Central memory CD8-positive, alpha-beta T cell (primary cell): ENCODE measurements at places on chromosomes 4 and X.

DNA sequence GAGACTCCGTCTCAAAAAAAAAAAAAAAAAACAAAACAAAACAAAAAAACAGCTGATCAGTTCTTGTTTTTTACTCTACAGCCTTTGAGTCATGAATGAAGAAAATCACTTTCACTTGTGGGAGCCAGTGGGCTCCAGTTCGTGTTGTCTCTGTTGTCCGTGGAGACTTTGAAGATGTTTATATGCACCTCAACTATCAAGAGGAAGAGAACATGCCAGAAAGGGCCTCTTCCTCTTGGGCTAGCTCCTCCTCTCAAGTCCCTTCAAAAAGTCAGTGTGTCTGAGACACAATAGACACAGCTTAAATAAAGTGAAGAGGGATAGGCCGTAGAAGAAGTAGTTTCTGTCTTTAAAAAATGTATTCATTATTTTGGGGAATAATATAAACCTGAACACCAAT, 182.7 kb downstream of the KDR start:
- H3K4me1 ChIP-seq, result peaks cover 8% of the 10 kb centered on the region
- no peak overlapping the region for H3K27ac ChIP-seq
- DNase-seq, result peak; percentile 10

- H3K4me1 ChIP-seq, result no peaks in the 10 kb centered on the region
- H3K27ac ChIP-seq, result no peak overlapping the region
- no peak overlapping the region for H3K4me3 ChIP-seq
Observed at GRCh38 chrX:68376373-68376772, 56.9 kb downstream of the OPHN1 start.

DNA sequence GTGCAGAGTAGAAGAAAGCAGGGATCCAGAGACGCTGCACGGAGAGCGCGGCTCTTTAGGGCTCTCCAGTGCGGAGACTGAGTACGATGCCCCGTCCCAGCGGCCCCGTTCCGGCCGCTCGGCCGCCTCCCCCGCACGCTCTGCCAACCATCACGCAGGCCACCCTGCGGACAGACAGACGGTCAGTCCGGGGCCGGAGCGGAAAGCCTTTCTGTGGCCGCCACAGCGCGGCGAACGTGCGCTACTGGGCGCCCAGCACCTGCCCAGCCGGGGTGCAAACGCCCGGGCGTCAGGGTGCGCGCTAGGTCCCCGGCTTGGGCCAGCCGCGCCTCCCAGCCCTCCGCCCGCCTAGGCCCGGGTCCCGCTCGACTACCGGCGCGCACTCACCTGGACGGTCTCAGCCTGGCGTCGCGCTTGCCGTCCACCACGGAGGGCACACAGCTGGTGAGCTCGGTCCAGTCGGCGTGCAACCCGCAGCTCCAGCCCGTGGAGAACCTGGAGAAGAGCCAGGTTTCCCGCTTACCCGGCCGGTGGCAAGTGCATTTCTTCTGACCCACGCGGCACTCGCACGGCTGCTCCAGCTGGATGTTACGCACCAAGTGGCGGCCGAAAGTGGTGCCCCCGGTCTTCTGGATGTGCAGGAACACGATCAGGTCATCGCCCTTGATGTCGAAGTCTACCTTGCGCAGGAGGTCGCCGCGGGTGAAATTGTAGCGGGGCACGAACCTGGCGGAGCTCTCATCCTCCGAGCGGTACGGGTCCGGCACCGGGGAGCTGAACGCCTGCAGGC, 1.8 kb downstream of the HS6ST2 start:
- peaks cover 20% of the 10 kb centered on the region for H3K27me3 ChIP-seq
- no peak overlapping the region for H3K27ac ChIP-seq
- H3K4me3 ChIP-seq, result peak overlapping the region; percentile 14
- DNase-seq, result no peak
- H3K4me1 ChIP-seq, result no peaks in the 10 kb centered on the region
- H3K36me3 ChIP-seq, result no peaks in the 10 kb centered on the region

- DNase-seq, result no peak
- no peak overlapping the region for H3K4me3 ChIP-seq
- H3K4me1 ChIP-seq, result peaks cover 12% of the 10 kb centered on the region
- no peaks in the 10 kb centered on the region for H3K27me3 ChIP-seq
- peaks cover 2% of the 10 kb centered on the region for H3K36me3 ChIP-seq
Observed at GRCh38 chrX:136933611-136934145, 53.2 kb upstream of the RBMX start.

DNA sequence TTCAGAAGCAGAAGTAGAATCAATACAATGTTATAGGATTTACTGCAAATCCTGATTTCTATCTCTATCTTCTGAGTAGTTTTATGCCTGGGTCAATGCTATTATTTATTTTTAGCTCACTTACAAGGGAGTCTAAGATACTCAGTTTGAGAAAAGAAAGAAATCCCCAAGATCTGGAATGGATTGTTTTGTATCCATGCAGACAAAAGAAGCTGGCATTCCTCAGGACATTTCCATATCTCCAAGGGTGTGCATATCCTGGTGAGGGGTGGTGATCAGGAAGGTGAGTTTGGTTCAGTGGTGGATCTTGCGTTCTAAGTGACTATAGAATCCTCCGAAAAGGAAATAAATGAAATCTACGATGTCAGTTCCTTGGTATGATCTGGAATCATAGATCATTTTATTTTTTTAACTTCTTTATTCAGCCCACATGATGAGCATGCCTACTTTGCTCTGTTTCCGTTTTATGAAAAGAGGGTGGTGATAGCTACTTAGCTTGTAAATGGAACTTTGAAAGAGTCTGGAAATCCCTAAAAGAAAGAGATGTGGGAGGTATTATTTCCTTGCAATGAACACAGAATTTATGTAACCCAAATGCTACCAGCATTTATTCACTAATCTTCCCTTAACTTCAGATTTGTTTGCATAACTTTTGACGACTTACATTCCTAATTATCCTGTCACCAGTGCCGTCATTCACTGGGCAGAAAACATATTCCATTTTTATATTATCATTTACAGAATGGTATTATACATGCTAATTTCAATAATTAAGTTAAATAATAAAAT, 81.1 kb upstream of the RAPGEF2 start:
- no peak overlapping the region for H3K4me3 ChIP-seq
- H3K27ac ChIP-seq, result no peak overlapping the region
- DNase-seq, result no peak
- H3K36me3 ChIP-seq, result no peaks in the 10 kb centered on the region
- no peaks in the 10 kb centered on the region for H3K27me3 ChIP-seq

DNA sequence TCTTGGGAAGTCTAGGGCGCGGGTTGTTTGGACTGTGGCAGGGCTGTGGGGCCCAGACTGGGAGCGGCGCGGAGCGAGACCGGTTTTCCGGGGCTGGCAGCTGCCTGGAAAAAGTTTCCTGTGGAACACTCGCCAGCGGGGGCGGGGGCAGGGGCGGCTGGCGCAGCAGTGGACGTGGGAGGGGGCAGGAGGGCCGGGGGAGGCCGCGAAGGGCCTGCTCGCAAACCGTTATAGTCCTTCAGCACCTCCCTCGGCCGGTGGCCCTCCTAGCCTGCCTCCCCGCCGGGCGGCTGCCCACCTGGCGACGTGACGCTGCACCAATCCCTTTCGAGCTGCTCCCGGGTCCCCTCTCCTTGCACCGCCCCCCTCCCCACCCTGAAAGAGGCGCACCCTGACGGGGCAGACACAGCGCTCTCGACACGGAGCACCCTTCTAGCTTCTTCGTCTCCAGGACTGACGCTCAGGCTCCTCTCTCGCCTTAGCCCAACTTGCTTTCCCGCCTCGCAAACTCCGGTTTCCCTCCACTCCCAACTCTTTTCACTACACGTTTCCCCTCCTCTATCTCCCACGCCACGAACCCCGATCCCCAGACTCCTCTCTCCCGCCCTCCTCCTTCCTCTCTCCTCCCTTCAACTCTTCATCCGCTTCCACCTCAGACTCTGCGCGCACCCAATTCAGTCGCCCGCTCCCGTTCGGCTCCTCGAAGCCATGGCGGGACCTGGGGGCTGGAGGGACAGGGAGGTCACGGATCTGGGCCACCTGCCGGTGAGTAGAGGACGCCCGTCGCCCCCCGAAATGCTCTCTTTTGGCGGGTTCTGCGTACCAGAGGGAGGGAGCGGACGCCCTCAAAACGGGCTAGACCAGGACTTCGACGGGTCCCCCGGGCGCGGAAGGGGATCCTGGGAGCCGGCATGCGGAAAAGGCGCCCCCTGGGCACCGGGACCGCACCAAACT, at the start of gene NRK:
Gene NRK (plus strand): TSS at position 402 of the 954 bp plus-strand sequence. CDS start 307 bp downstream, at position 709.
- H3K27me3 ChIP-seq, result no peaks in the 10 kb centered on the region
- DNase-seq, result no peak
- H3K4me3 ChIP-seq, result no peak within 1 kb of the TSS
- H3K4me1 ChIP-seq, result no peaks in the 10 kb centered on the region

DNA sequence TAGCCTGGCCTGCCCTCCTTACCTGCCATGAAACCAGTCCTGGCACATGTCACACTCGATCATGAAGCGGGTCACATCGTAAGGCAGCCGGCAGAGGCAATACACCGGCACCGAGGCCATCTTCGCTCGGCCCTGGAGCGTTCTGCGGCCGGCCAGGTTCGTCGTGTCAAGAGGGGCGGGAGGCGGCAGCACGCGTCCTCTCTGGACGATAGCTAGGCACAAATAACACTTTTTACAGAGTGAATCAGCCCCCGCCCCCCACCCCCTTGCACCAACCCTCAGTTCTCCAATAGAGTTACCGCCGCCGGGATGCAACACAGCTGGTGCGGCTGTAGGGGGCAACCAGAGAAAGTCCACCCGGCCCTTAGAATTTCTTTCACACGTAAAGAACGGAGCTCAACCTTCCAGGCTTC, 1.7 kb downstream of the PHF8 start:
- H3K4me3 ChIP-seq, result peak overlapping the region; percentile 91
- H3K36me3 ChIP-seq, result peaks cover 37% of the 10 kb centered on the region
- no peak for DNase-seq

- H3K4me3 ChIP-seq, result no peak overlapping the region
- no peaks in the 10 kb centered on the region for H3K27me3 ChIP-seq
- peak overlapping the region; percentile 36 for H3K27ac ChIP-seq
Observed at GRCh38 chr4:99403380-99404184, 31.6 kb downstream of the ADH7 start.

DNA sequence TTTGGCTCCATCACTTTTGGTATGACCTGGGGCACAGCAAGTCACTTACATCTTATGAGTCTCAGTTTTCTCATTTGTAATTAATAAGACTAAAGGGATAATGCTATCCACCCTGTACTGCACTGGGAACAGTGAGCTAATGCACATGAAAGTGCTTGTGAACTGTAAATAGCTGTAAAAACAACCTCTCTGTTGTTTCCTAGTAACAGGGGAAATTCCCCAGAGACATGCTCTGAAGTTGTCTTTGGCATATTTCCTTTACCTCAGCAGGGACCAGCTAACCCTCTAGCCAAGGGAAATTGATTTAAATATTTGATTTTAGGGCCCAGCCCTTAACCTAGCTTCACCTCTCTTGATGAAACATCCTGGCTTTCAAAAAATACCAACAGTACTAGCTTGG, 6.1 kb upstream of the CYSLTR1 start:
- DNase-seq, result no peak
- no peak overlapping the region for H3K4me3 ChIP-seq
- peaks cover 1% of the 10 kb centered on the region for H3K36me3 ChIP-seq
- H3K4me1 ChIP-seq, result peaks cover 21% of the 10 kb centered on the region
- peak overlapping the region; percentile 32 for H3K27ac ChIP-seq
- no peaks in the 10 kb centered on the region for H3K27me3 ChIP-seq

DNA sequence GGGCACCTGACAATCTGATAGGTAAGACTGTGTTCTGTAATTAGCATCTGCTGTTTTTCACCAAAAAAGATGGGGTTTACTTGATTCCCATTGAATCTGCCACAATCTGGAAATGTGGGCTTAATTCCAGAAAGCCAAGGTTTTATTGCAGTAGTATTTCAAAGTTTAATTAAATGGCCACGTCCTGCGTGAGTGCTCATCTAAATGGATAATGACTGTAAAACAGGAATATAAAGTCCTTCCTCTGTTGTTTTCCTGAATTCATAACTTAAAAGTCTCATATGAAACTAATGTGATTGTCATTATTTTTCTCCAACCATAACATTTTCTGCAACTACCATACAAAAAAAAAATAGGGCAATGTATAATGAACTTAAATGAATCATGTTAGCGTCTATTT, 2.4 kb downstream of the PGM2 start:
- no peak overlapping the region for H3K27ac ChIP-seq
- no peaks in the 10 kb centered on the region for H3K27me3 ChIP-seq
- H3K4me1 ChIP-seq, result peaks cover 34% of the 10 kb centered on the region
- peaks cover 30% of the 10 kb centered on the region for H3K36me3 ChIP-seq
- DNase-seq, result no peak

DNA sequence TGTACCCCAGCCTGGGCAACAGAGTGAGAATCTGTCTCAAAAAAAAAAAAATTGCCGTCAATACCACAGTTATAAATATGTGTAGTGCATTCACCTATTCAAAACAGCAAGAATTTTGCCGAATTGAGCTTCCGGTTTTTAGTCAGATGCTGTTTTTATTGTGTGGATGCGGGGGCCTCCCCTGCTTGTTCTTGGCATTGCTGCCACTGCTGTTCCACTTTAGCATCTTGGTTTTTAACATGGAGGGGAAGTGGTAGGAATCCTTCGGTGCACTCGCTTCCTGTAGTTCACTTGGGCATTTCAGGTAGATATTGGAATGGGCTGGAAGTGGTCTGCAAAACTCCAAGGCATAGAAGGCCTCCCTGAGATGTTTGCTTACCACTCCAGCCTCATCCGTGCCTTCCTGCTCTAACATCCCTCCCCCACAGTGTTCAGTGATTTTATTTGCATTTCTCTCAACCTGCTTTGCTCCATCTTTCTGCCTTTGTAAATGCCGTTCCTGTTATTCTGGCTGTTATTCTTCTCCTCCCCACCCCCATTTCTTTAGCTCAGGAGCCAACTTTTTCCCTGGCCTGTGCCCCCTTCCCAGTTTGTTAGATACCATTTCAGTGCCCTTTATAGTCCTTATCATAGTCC, 25.5 kb downstream of the MOB1B start:
- H3K4me1 ChIP-seq, result peaks cover 24% of the 10 kb centered on the region
- H3K27me3 ChIP-seq, result no peaks in the 10 kb centered on the region
- DNase-seq, result no peak
- H3K27ac ChIP-seq, result peak overlapping the region; percentile 14

DNA sequence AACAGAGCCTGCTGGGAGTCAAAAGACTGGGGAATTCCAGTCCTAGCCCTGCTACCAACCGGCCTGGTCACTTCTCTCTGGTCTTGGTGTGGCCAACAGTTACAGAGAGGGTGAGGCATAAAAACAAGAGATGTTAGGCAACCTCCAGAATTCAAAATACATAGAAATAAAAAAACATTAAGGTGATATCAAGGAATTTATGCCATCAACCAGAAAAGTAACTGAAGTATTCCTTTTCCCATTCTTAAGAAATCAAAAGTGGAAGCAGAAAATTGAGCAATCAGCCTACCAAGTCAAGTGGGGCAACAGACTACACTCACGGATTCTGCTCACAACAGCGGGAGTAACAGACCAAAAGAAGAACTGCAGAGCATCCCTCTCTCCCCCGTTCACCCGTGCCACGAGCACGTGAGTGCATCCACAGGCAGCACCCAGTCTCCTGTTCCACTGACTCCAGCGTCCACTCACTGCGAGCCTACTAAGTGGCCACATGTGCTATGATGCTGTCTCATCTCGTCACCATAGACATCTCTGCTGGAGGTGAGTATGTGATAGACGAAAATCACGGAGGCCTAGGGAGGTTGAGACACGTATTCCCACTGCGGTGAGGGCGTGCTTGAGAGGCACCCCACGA, 29.3 kb downstream of the AFAP1 start:
- no peak overlapping the region for H3K27ac ChIP-seq
- H3K4me1 ChIP-seq, result peaks cover 48% of the 10 kb centered on the region
- no peak for DNase-seq
- no peak overlapping the region for H3K4me3 ChIP-seq
- peaks cover 2% of the 10 kb centered on the region for H3K36me3 ChIP-seq
